Mammary epithelial cell (primary cell): ENCODE measurements at places on chromosomes 7 and 10.

DNA sequence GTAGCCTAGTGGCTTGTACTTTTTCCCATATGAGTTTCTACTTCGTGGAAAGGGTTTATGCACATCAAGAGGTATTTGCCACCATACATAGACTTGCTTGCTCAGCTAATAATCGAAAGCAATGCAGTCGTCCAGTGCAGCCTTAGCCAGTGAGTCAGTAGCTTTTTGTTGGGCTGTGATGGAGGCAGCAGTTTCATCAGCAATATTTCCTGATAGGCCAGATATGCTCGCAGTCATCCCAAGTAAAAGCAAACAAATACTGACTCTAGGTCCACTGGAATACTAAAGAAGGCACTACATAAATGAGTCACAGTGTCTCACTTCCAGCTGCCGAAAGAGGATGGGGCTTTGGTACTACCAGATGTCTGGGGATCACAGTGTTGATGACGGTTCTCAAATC is 2.1 kb upstream of the BNIP3 start:
- DNase-seq = peak; percentile 60

DNA sequence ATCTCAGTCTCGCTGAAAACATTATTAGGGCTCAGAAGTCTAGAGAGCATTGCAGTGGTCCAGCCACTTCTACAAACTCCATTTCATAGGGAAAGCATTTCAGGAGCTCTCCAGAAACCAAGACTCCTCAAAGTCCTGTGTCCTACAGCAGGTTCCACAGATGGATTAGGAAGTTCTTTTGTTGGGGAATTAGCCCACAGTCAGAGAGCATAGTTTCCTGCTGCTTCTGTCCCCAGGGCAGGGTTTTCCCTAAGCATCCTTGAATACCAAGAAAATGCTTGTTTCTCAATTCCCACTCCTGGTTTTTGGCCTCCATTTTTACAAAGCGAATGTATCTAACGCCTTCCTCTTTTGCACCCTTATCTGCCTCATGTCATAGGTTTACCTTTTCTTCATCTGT is 235.9 kb upstream of the PODXL start:
- no peak for DNase-seq

- DNase-seq = no peak
These were observed 527.4 kb downstream of the DNAJB6 start for GRCh38 chr7:157863906-157864810.

- peak; percentile 35 for DNase-seq
These were observed 247.1 kb downstream of the KCNMA1 start for GRCh38 chr10:77390481-77390891.

GRCh38 chr10:31073996-31074721 is 42.5 kb upstream of the ZNF438 start:
- no peak for DNase-seq

DNA sequence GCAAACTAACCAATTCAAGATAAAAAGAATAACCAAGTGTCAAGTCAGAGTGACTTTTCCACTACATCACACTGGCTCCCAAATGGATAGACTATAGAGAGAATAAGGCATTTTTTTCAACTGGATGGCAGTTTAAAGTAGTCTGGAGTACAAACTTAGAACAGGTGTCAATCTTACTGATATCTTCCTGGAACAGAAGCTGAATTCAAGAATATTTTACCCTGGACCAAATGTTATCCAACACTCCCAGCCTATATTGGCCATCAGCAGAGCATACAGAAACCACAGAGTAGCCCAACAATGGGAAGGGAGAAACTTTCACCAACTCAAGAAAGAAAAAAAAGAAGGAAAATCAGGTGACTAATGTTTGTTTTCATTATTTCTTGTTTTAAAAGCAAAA is 11.5 kb downstream of the IDE start:
- DNase-seq = no peak

DNA sequence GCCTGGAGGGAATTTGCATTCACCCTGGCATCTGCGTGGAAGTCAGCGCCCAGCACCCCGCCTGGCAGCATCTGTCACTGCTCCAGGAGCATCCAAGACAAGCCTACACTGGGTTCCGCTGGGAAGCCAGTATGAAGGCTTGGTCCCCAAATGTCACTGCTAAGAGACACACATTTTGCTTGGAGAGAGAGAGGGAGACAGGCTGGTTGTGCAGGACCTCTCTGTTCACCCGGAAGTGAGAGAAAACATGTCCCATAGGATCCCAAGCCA is 119.5 kb downstream of the SEC23IP start:
- DNase-seq = no peak
